HCT116 (cell line): ENCODE measurements at places on chromosomes 6 and 20. TPM values are rescaled to one million over a fixed set of nuclear protein-coding genes. Genes with fewer than 3 reads are reported as not detected.

DNA sequence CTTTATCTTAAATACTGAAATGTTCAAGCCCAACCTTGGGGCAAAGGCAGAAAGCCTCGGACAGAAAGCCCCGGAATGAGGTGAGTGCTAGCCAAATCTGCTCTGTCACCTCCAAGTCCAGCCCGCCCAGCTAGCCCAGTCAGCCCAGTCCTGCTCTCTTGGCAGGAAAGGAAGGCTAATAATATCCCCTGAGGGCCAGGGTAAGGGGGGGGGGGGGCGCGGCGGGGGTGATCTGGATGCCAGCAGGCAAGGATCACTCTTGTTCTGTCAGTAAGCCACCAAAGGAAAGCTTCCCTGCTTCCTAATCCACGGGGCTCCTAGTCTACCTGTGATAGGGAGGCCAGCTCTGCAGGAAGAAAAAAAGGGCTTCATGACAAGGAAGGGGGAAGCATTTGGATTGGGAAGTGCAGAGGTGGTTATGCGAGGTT lies 1.1 kb downstream of the NDRG3 start:
- DNase-seq = no peak

NKX2-4 gene
- total RNA-seq = not detected

DNA sequence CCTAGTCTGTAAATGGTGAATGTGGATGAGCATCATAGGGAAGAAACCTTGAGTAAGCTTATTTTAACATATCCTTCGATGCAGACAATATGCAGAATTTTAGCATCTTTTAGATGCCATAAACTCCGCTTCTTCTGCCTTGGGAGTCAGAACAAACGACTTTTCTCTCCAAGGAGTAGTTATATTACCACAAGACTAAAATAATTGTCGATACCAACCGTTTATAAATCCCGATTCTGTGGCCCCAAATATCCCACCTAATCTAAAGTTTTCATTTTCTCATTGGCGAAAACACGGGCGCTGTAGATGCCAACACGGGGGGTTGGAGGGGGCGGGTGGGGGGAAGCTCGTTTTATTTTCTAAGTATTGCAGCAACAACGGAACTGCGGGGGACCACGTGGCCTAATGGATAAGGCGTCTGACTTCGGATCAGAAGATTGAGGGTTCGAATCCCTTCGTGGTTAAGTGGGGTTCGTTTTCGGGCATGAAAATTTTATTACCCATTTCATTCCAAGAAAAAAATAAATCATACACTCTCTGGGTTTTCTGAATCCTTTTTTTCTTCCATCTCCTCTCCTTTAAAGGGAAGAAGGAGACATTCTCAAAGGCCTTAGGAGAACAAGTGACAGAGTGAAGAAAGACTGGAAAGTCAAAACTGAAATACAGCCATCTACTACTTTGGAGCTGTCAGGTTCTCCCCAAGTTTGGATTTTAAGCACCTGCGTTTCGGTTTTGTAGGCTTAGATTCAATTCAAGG lies 65.5 kb upstream of the BTN3A2 start:
- DNase-seq = no peak

CTSZ gene
- total RNA-seq = 100 TPM

GRCh38 chr20:46056970-46057855 lies 28.2 kb downstream of the SLC12A5 start:
- no peak for DNase-seq

- DNase-seq = no peak
Observed at GRCh38 chr6:87174078-87174579, 18.8 kb downstream of the ZNF292 start.

DNA sequence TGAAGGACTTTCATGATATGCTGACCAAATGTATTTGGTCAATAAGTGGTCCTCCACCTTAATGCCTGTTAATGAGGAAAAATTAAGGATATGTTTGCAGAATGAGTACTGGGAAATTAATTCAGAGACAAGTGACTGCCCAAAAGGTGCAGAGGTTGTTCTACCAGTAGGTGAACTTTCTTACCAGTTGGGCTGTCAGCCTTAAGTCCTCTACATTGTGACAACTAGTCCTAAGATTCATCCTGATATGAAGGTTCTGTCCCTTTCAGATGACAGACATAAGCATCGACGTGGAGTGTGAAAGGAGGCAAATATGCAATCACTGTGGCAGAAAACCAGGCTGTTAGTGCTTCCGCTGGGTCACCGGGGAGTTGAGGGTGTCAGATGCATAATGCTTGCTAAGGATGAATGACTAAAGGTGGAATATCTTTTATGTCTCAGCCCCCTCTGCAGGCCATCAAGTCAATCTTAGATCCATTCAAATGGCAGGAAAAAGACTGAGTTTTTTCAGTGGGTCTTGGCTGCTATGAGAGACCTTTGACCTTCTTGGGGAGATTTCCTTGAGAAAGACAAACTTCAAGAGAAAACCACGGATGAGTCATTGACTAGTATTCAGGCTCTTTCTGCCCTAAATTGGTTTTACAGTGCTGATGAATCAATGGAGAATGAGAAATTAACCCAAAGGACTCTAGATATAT lies 226.0 kb downstream of the TPBG start:
- peak; percentile 70 for DNase-seq
